ENCODE measurements at places on chromosomes 1 and 21. TPM values are rescaled to one million over a fixed set of nuclear protein-coding genes. Genes with fewer than 3 reads are reported as not detected.

Gene MYOG
- total RNA-seq: not detected

Gene FCRL5
- total RNA-seq: not detected

Gene TBX19
- 2.0 TPM for total RNA-seq

Gene ZMYND12
- total RNA-seq: 0.29 TPM

Gene ZNF672
- total RNA-seq: 23.0 TPM

Measured in smooth muscle cell of trachea (primary cell).